NCI-H82 (cell line): ENCODE measurements at places on chromosomes 6 and 20.

GRCh38 chr6:49333345-49334125 is 129.5 kb downstream of the MMUT start:
- no peak for DNase-seq

DNA sequence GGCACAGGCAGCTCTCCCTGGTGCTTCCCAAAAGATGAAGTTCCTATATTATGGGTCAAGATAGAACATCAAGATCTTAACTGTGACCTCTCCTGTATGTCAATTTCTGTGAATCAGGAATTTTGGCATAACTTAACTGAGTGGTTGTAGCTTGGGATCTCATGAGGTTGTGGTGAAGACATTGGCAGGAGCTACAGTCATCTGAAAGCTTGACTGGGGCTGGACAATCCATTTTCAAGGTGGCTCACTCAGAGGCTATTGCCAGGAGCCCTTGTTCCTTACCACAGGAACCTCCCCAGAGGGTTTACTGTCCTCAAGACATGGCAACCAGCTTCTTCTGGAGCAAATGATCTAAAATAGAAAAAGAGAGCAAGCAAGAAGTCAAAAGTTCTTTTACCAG is 252.2 kb downstream of the ADGB start:
- no peak for DNase-seq

GRCh38 chr6:105184921-105185320 is 5.1 kb upstream of the POPDC3 start:
- no peak for DNase-seq

DNA sequence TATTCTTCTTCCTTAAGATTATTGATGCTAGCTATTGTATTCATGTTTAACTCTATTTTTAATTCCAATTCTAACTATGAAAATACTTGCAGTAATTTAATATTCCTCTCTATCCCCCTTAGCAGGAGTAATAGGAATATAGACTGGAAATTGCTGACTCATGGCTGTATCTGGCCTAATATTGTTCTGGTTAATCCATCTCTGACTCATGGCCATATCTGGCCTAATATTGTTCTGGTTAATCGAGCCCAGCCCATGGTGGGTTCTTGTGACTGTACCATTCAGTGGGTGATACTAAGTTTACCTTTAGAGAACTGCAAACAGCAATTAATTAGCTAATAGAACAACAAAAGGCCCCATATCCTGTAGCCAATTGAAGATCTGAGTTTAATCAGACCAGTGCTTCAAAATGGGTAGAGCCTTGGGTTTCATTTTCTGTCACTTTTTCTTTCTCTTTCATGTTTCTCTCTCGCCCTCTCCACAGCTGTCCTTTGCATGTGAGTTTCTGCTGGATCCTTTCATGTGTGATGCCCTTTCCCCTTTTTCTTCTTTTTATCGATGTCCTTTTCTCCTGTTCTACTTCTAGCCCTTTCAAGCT is 50.6 kb downstream of the SLC22A3 start:
- DNase-seq: no peak

GRCh38 chr6:2746557-2747061 is 4.1 kb downstream of the MYLK4 start:
- peak; percentile 30 for DNase-seq
